CD4-positive, alpha-beta T cell treated with Interleukin-2 at 100 ng/mL for 4 hours (primary cell): ENCODE measurements at places on chromosomes 6 and 20.

DNA sequence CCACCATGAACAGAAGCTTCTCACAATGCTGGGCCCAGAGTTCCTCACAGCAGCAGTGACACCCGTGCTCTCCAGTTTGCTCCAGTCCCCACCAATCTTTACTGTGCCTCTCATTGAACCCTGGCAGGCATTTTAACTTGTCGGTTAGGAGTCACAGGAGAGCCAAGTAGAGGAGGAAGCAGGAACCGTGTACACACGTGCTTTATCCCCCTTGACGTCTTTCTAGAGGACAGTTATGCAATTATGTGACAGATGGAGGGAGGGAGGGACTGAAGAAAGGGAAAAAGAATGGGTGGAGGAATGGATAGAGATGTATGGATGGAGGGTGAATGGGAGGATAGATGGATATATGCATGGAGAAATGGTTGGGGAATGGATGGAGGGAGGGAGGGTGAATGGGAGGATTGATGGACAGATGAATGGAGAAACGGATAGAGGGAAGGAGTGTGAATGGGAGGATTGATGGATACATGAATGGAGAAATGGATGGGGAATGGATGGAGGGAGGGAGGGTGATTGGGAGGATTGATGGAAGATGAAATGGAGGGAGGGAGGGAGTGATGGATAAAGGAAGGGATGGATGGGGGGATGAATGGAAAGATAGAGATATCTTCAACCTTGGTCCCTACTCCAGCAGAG is 26.0 kb downstream of the RBM38 start:
- no peak for DNase-seq

DNA sequence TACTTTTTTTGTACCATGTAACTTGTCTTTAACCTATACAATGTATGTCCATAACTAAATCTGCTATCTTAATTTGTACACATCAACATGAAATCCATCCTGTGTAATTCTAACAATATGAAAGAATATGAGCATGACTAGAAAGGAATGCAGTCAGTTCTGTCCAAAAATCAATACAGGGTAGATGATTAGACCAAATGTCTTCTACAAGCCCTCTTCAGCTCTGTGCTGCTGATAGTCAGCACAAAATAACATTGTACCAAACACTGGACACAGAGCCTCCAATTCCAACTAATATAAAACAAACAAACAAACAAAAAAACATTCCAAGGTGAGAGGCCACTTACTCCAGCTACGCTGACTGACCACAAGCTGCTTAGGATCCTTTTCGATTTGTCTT is 301.4 kb upstream of the IRAK1BP1 start:
- no peak for DNase-seq

GRCh38 chr6:84095156-84095555 is 61.6 kb downstream of the MRAP2 start:
- no peak for DNase-seq

DNA sequence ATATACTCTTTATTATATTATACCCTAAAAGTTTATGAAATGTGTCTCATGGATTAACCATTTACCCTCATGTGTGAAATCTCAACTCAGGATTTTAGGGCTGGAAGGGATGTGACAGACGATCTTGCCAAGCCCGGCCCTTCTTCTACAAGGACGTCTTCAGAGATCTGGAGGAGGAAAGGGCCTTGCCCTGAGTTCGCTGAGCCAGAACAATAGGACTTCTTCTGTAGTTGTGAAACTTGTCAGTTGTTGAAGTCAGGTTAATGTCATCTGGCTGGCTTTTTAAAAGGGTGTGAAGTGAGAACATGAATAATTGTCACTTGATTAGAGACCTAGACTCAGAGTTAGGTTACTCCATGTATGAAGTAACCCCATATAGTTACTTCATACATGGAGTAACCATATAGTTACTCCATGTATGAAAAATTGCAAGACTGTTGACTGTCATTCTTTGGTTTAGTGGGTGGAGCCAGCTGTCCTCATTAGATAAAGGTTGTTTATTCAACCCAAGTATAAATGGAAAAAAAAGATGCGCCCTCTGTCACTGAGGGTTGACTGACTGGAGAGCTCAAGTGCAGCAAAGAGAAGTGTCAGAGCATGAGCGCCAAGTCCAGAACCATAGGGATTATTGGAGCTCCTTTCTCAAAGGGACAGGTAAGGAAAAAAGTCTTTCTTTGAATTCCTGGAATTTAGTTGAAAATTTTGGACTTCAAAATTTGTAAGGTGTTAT is at the start of gene ARG1:
ARG1 (plus strand) TSS at position 541 of the 730 bp plus-strand sequence; CDS start at position 598, 57 bp downstream.
- DNase-seq = no peak

GRCh38 chr20:17799575-17800227 is 99.9 kb downstream of the BANF2 start:
- no peak for DNase-seq

DNA sequence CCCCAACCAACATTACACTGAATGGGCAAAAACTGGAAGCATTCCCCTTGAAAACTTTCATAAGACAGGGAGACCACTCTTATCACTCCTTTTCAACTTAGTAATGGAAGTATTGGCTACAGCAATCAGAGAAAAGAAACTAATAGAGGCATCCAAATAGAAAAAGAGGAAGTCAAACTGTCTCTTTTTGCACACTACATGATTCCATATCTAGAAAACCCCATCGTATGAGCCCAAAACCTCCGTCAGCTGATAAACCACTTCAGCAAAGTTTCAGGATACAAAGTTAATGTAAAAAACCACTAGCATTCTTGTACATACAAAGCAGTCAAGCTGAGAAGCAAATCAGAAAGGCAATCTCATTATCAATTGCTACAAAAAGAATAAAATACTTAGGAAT is 580.4 kb upstream of the PTCHD4 start:
- DNase-seq = no peak

DNA sequence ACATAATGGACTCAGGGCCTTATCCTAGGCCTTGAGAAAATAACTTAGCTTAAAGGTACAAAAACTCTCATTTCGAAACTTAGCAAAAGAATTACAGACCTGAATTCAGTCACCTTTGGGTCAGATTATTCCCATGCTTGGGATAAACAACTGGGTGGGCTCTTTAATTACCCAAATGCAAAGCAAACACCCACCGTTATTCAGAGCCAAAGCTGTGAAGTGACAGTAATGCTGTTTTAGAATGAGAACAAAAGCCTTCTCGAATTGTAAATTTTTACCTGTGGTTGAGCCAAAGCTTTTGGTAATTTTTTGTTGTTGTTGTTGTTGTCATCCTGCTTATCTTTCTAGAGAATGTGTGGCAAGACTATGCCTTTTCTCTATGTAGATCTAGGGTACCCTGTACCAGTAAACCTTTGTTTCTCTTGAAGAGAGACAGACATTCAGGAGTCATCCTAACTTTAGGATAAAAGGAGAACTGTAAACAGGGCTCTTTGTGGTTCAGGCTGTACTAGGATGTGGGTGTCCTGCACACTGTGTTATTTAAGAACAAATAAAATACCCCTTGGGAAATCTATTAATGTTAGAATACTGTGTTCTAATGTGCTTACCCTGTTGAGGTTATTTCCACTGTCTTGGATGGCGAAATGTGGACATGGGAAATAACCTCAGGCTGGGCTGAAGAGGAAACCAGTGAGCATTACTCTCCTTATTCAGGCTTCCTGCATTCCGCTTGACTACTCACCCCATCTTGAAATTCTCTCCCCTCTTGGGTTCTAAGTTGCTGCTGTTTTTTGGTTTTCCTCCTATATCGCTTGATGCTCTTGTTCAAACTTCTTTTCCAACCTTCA is 480.7 kb downstream of the CD83 start:
- DNase-seq = no peak

GRCh38 chr6:77773157-77773822 is 120.5 kb downstream of the MEI4 start:
- no peak for DNase-seq

DNA sequence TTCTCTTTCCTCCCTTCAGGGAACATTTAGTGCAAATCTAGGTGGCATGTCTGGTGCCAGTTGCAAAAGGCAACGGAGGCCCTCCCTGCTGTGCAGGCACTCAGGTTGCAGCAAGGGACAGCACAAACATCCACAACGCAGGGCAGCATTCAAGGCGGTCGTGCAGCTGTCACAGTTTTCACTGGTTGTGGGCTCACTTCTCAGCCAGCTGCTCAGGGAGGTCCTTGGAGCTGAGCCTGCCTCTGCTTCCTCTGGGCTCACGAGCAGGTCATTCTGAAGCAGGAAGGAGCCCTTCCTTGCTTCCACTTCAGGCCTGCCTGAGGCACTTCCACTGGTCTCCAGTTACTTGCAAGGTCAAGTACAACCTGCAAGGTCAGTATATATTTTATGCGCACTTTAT is 3.8 kb upstream of the NPEPL1 start:
- no peak for DNase-seq

DNA sequence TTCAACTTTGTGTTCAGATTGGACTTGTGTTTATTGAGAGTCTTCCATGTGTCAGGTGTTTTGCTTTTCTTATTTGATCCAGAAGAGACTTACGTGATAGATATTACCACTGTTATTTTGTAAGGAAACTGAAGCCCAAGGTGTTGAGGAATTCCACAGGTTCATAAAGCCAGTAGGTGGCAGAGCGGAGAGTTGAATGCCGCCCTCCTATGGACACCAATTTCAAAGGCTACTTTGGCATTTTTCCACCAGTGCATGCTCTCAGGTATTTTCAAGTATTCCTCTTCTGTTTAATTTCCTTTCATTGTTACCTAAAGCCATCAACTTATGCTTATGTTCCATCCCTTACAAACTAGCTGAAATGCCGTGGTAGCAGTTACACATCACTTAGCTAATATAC is 14.0 kb upstream of the COL10A1 start:
- DNase-seq = no peak

DNA sequence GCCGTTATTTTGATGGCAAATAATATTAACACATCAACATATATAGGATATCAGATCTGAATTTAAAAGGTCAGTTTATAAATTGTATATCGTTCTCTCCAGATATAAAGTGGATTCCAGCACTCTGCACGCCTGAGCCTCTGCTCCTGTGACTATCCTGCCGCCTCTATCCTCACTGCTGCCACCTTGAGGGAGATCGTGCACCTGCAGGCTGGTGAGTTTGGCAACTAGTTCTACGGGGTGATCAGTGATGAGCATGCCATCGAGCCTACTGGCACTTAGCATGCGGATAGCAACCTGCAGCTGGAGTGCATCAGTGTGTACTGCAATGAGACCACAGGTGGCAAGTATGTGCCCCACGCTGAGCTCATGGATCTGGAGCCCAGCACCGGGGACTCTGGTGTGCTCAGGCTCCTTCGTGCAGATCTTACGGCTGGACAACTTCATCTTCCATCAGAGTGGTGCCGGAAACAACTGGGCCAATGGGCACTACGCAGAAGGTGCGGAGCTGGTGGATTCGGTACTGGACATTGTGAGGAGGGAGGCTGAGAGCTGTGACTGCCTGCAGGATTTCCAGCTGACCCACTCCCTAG is 84.9 kb downstream of the FBXO5 start:
- peak; percentile 65 for DNase-seq

GRCh38 chr6:107737397-107737793 is 86.7 kb downstream of the SCML4 start:
- DNase-seq = no peak

DNA sequence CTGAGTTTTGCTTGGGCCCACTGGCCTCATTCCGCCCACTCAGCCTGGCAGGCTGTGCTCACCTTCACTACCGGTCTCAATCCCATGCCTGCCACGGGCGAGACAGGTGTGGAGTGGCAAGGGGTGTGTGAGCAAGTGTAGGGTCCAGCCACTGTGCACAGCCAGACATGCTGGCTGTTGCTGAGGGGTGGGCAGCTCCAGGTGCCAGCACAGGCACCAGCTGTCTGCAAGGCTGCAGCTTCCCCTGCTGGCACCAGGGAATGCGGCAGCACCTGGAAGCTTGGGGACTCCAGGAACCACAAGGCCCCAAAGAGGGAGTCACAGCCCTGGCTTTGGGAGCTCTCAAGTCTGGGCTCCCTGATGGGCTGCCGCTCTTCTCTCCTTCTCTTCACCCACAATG is 372.7 kb downstream of the CBLN4 start:
- DNase-seq = no peak

DNA sequence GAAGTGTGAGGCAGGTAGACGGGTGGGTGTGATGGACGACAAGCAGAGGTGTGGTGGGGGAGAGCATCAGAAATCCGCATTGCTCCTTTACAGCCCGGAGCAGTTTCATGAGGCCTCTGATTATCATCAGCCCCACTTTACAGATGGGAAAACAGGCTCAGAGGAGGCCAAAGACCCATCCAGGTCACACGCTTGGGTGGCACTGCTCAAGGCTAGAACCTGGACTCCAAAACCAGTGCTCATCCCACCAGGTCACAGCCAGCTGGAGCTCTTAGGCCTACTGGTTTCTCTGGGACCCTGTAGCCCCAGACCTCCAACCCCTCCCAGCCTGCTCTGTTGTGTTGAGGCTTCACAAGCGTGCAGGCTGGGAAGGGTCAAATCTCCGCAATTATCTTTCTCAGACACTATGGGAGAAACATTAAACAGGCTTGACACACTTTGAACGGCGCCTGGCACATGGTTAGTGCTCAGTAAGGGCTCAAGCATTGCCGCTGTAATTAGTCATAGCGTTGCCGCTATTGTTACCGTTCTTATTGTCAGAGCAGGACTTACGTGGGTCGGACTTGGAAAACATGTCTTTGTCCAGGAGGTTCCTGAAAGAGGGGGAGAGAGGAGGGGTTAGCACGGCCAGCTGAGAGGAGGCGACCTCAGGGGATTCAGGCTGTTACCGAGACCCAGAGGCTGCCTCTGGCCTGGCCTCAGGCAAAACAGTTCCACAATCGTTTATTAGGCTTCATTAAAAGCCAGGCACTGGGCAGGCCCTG is 16.6 kb downstream of the CPNE5 start:
- no peak for DNase-seq

DNA sequence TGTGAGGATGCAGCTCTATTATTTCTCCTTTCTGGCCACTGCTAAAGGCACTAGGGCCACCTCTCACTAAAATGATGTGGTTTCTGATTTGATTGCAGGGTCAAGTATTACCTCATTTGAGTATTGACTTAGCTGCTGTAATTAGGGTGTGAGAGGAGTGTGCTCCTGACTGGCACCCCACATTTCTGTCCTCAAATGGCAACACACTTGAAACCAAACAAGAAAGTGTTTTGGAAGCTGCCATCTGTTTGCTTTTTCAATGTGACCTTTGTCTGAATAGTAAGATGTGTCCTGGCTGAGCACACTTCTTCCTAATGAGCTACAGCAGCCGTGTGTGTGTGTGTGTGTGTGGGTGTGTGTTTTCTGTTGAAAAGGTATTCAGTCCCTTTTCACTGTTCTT is 62.8 kb upstream of the SCP2D1 start:
- DNase-seq = no peak

DNA sequence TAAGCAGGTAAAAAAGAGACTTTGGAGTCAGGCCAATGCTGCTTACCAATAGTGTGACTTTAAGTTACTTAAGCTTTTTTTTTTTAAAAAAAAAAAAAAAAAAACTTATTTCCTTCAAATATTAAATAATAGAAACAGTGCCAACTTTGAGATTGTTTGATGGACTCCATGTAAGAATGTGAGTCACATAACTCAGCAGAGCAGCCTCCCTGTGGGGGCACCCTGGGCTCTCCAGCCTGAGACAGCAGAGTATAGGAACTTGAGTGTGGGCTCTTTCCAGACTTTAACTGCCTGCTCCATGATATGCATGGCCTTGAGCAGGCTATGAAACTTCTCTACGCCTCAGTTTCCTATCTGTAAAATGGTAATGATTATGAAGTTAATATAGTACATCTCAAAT is 113.3 kb upstream of the SAMD5 start:
- DNase-seq = no peak

GRCh38 chr6:22024973-22025467 is 271.8 kb downstream of the PRL start:
- DNase-seq = no peak
